ENCODE measurements at places on chromosomes 4 and X.

- no peak overlapping the region for H3K4me3 ChIP-seq
- no peak for DNase-seq
These were observed 493.9 kb upstream of the NDST4 start for GRCh38 chr4:115607311-115607710.

DNA sequence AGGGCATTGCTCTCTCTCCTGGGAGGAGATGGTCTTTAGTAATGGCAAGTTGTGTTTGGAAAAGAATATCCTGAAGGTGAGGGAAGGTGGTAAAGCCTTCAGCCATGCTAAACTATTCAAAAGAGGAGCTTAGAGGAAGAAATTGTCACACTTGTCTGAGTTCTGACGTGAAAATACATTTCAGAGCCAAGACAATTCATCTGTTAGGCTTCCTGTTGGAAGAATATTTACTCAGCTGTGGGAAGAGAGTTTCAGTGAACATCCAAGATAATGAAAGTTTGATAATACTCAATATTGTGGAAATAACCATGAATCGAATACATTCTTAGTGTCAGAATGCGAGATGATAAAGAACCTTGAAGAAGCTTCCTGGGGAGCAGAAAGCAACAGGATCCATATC, 143.3 kb downstream of the GPAT3 start:
- no peaks in the 10 kb centered on the region for H3K36me3 ChIP-seq
- no peak overlapping the region for H3K4me3 ChIP-seq
- H3K27ac ChIP-seq = no peak overlapping the region
- peaks cover 39% of the 10 kb centered on the region for H3K27me3 ChIP-seq
- H3K4me1 ChIP-seq = no peaks in the 10 kb centered on the region

GRCh38 chrX:39605866-39606265, 491.9 kb downstream of the BCOR start:
- peaks cover 27% of the 10 kb centered on the region for H3K27me3 ChIP-seq
- no peaks in the 10 kb centered on the region for H3K4me1 ChIP-seq
- no peak overlapping the region for H3K27ac ChIP-seq
- no peaks in the 10 kb centered on the region for H3K36me3 ChIP-seq
- no peak for DNase-seq

DNA sequence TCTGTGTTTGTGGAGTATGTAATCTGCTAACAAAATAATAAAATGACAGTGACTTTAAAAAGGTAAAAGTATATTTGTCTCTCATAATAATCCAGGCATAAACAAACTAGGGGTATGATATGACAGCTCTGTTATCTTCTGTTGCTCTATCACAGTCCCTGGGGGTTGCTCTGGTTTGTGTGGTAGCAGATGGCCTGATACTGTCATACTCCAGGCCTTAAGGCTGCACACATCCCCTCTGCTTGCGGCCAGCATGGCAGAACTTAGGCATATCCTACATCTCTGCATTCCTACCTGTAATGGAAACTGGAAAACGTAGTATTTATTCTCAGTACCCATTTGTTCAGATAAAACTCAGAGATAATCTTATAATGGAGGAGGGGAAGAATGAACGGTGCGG, 117.9 kb upstream of the HAND2 start:
- no peak for DNase-seq
- no peak overlapping the region for H3K27ac ChIP-seq
- no peaks in the 10 kb centered on the region for H3K27me3 ChIP-seq
- H3K4me1 ChIP-seq = no peaks in the 10 kb centered on the region
- no peaks in the 10 kb centered on the region for H3K36me3 ChIP-seq

DNA sequence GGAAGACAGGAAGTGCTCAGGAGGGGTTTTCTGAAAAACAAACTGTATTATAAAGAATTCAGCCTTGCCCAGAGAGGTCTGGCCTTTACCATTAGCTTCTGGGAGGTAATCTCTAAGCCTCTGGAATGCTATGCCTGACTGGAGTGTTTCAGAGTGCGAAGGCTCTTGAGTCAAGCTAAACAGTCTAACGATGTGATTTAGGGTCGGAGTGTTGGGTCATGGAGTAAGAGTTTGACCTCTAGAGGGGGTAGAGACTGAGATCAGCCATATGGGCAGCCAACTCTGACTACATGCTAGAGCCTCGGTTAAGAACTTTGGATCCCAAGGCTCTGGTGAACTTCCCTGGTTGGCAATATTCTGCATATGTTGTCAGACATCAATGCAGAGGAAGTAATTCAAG, 15.0 kb downstream of the BOD1L1 start:
- DNase-seq = no peak
- H3K27ac ChIP-seq = no peak overlapping the region
- peaks cover 60% of the 10 kb centered on the region for H3K36me3 ChIP-seq
- no peak overlapping the region for H3K4me3 ChIP-seq
- H3K4me1 ChIP-seq = peaks cover 21% of the 10 kb centered on the region
- no peaks in the 10 kb centered on the region for H3K27me3 ChIP-seq

GRCh38 chr4:73019462-73020047, 50.0 kb downstream of the COX18 start:
- H3K4me1 ChIP-seq = no peaks in the 10 kb centered on the region
- no peaks in the 10 kb centered on the region for H3K36me3 ChIP-seq
- DNase-seq = no peak
- H3K27me3 ChIP-seq = peaks cover 11% of the 10 kb centered on the region
- H3K27ac ChIP-seq = no peak overlapping the region
